Kidney epithelial cell (primary cell): ENCODE measurements at places on chromosomes 11 and 22. TPM values are rescaled to one million over a fixed set of nuclear protein-coding genes. Genes with fewer than 3 reads are reported as not detected.
A peak's percentile ranks its signal among the peaks of the same experiment; 100 is the strongest.

DNA sequence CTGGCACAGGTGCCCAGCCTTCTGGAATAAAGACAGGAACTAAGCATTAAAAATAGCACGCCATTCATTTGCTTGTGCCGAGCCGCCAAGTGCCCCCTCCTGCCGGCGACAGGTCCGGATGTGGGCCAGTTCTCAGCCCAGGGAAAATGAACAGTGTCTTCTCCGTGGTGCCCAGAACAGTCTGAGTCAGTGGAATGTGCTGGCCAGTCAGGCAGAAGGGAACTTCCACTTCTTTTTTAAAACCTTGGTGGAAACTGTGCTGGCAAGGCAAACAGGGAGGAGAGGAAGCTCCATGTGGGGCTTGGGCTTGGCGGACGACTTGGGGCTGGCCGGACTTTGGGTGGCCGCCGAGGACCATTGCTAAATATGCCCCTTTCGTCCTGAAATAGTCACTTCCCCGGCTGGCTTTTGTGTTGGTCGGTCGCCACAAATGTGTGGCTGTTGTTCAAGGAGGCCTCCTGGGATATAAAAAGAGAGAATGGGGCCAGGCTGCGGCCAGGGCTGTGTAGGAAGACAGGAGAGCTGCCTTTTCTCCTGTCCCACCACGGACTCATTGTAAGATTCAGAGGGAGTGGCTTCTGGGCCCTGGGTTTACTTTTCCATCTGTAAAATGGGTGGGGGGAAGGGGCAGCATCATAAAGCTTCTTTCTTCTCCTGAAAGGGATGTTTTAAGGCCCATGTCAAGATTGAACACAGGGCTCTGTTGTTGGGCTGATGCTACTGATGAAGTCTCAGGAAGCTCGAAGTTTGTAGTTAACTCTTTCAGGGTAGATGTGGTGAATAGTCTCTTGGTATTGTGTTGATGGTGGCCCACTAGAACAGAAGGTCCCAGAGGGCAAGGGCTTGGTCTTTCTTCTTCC lies 101.0 kb downstream of the PTPRJ start:
- DNase-seq, result peak; percentile 77

GRCh38 chr11:66879000-66879399 lies 22.1 kb downstream of the LRFN4 start:
- no peak for DNase-seq

The SIDT2 gene
- 12.9 and 14.6 TPM in 2 replicates for total RNA-seq

- no peak for DNase-seq
Observed at GRCh38 chr11:119617340-119617713, 111.7 kb downstream of the NECTIN1 start.

DNA sequence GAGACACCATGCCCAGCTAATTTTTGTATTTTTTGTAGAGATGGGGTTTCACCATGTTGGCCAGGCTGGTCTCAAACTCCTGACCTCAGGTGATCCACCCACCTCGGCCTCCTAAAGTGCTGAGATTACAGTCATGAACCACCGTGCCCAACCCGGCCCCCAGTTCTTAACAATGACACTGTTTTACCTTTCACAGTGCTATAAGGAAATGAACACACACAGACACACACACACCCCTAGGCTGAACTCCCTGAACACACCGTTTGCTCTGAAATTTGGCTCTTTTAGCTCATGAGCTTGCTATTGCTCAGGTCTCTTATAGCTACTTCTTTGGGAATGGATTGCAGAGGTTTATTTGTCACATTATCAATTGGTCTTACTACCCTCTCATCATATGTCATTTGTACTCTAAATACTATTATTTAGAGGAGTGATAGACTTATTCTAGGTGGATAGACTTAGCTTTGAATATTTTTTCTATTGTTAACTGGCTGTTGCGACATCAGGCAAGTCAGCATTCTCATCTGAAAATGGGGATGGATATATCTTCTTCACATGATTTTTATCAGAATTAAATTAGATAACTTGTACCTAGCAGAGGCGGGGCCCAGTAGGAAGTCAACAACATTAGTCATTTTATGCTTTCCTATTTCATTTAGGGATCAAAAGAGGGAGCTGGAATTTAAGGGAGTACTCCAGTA lies 2.1 kb downstream of the LYVE1 start:
- DNase-seq, result no peak

The OR6T1 gene
- 0.34 TPM in 1 of 2 replicates, not detected in the other for total RNA-seq

DNA sequence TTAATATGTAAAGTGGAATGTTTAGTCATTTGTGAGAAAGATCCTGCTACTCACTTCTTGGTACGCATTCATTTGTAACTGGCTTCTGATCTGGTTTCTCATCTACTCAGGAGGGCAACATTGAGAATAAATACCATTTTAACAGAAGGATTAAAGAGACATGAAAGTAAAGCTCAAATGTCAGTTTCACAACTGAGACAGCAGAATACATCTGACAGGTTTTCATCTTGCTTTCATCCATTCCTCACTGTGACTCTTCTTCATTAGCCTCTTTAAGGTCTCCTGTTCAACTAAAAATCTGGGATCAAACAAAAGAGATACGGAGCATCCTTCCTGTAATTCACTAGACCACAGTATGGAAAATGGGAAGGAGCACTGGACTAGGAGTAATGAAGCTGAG lies 31.4 kb upstream of the CCDC89 start:
- DNase-seq, result no peak

GRCh38 chr11:6646918-6647679 lies 8.5 kb downstream of the DCHS1 start:
- no peak for DNase-seq
